Stromal cell of bone marrow (primary cell): ENCODE measurements at places on chromosomes 6 and 20.

DNA sequence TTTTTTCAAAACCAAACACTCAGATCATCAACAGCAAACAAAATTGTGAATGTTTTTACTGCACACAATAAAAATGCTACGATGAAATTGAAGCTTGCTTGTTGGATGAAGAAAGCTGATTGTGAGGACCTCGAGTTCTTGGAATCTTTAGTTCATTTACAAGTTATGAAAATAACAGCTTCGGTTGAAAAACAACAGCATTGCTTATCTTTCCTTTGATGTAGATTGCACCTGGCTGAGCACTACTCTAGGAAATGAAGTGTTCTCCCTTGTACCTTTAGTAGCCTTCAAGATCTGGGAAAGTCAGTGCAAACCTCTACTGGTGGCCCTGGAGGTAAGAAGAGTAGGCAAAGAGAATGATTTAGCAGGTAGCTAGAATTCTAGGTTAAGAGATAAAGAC, 2.2 kb upstream of the HMGN3 start:
- no peak for DNase-seq

DNA sequence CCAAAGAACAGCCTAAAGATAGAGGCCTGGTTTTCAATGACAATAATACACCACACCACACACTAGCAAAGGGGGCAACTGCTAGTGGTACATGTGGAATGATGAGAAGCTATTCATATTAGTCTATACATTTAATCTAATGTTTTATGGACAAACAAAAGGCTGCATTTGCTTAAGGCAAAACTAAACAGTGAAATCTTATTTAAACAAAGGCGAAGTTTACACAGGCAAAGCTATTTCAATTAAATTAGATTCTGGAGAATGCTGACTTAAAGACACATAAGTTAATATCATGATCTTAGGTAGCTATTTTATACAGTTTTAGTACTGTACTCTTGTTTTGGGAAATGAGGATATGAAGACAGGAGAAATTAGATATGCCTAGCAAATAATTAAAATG, 53.9 kb upstream of the SIM1 start:
- no peak for DNase-seq

DNA sequence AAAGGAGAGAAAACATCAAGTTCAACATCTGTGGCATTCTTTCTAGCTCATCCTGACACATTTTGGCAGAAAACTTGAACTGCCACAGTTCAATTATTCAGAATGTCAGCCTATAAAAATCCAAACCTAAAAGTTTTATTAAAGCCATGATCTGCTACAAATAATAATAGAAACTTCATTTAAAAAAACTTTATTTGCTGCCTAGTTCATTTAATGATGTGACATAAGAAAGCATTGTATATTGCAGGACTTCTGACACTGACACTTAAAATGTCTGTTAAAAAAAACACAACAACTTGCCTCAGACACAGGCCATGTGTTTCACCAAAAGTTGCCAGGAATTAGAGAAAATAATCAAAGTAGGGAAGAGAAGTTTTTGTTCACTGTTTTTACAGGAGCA, 88.3 kb upstream of the HTR1E start:
- DNase-seq = no peak

DNA sequence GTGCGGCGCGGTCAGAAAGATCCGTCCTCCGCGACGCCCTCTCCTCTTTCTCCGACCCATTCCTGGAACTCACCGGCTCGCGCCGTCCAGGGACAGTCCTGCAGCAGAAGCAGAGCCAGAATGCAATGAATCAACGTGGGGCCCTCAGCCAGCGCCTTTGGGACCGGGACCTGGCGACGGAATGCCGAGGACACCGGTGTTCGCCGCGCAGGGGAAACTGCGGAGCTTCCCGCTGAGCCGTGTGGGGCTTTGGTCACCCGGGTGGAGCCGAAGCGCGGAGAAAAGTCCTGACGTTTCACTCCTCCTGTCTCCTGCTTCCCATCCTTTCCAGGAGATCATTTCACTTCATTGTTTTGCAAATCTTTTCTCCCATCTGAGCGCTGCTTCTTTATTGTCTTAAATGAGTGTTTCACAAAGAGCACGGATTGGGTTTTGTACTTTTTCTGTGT, 26.5 kb downstream of the ULBP1 start:
- DNase-seq = no peak

- DNase-seq = no peak
Measured at GRCh38 chr20:42401613-42402012, 783.4 kb upstream of the CHD6 start.

- peak; percentile 90 for DNase-seq
Measured at GRCh38 chr6:109381747-109382575, at the start of gene CD164. Gene CD164 (minus strand): TSS chr6:109382467. CDS start chr6:109382378, 89 bp downstream.

DNA sequence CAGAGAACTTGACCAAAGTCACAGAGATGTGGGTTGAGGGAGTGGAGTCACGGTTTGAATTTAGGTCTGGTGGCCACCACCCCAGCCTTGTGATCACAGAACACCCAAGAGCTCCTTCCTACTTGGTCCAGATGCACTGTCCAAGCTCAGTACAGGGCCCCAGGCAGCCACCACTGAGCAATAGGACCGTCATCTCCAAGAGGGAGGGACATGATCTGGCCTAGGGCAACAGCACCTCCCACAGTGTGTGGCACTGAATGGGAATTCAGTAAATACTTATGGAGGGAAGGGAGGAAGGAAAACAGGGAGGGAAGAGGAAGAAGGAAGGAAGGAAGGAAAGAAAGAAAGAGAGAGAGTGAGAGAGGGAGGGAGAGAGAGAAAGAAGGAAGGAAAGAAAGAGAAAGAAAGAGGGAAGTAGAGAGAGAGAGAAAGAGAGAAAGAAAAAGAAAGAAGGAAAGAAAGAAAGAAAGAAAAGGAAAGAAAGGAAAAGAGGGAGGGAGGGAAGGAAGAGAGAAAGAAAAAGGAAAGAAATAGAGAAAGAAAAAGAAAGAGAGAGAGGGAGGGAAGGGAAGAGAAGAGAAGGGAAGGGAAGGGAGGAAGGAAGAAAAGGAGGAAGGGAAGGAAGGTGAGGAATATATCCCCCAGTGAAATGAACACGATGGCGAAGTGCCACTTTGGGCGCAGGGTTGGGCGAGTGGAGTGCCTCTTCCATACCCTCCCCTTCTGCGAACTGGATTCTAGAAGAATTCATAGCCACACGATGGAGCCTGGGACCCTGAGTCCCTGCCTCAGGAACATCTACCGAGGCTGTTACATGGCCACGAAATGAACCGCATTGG, 243.7 kb downstream of the TFAP2C start:
- no peak for DNase-seq

GRCh38 chr6:48564036-48564820, 453.2 kb upstream of the PTCHD4 start:
- no peak for DNase-seq

GRCh38 chr6:113539202-113539601, 317.9 kb upstream of the MARCKS start:
- no peak for DNase-seq

- no peak for DNase-seq
Measured at GRCh38 chr20:37976887-37977286, 56.4 kb downstream of the TTI1 start.

GRCh38 chr6:155448668-155449449, 6.8 kb downstream of the NOX3 start:
- no peak for DNase-seq

DNA sequence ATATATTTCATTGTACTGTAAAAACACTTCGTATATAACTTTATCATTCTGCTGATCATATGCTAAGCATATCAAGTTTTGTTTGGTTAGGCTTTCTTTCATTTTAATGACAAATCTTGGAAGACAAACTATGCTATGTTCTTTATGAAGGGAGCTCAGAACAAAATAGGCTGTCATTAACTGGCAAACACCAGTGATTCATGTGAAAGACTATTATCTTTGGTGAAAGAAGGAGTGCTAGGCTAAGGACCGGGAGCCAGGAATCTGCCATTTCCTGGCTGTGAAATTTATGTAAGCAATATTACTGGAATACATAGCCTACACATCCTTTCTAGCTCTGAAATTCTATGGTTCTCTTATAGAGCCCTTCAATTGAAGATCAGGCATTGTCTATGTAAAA, 136.2 kb upstream of the CCN2 start:
- DNase-seq = peak; percentile 23

DNA sequence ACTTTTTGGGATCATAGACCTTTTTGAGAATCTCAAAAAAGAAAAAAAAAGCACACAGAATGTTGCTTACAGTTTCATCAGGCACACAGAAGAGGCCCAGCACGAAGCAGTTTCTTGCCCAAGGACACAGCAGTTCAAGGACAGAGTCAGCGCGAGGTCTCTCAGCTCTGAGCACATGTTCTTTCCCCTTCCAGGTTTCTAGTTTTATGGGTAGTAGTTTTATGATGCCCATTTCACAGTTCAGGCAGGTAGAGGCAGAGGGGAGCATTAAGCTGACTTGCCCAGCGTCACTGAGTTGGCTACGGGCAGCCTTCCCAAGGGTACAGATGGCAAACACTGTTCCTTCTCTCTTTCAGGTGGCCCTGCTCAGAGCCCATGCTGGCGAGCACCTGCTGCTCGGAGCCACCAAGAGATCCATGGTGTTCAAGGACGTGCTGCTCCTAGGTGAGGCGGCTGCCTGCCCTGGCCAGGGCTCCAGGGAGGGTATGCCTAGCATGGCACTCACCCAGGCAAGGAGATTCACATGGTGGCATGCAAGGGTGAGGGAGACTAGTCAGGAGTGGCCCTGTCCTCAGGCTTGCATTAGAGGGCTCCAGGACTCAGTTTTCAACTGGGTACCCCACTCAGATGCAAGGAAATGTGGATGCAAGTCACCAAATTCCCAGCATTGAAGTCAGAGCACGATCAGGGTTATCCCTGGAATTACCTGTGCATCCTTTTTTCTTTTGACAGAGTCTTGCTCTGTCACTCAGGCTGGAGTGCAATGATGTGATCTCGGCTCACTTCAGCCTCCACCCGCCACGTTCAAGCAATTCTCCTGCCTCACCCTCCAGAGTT, 57.4 kb upstream of the TTPAL start:
- no peak for DNase-seq

DNA sequence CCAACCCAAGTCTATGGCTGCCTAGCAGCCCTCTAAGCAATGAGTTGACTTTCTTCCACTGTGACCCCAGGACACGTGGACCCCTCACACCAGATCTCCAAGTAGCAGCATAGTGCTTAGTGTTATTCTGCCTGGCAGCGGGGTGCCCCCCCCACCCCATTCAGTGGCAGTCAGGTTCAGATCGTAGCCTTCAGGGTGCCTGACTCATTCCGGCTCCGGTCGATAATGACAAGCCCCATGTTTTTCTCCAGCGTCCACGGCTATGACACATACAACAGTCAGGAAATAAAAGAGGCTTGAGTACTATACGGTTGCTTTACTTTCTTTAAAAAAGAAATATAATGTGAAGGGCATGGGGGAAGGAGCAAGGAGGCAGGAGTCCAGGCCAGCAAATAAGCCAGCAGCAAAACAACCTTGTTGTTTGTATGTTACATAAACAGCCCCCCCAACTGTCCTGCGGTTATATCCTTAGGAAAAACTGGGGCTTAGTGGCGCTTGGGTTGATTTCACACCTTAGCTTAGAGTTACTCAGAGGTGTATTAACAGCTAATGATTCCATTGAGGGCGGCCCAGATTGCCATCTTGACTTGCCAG, 23.1 kb downstream of the GNAS start:
- DNase-seq = no peak

DNA sequence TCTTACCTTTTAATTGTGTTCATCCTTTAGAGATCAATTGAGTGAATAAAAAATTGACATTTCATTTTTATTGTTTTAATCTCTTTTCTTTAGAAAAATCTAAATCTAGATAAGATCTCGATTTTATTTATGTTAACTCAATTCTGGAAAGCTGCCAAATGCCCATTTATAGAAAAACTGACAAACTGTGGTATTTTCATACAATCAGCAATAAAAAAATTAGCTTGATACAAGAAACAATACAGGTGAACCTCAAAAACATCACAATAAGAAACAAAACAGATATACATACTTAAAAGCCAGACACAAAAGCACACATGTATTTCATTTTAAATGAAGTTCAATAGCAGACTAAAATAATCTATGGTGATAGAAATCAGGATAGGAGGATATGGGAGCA, 30.0 kb upstream of the ARHGAP18 start:
- no peak for DNase-seq

- DNase-seq = peak; percentile 16
Measured at GRCh38 chr6:44630125-44631028, 242.9 kb downstream of the CDC5L start.

GRCh38 chr6:105646391-105646867, 243.5 kb upstream of the PREP start:
- no peak for DNase-seq

GRCh38 chr20:61516346-61517208, 264.5 kb downstream of the CDH4 start:
- DNase-seq = no peak

GRCh38 chr6:111812060-111813038, 60.9 kb downstream of the FYN start:
- no peak for DNase-seq

DNA sequence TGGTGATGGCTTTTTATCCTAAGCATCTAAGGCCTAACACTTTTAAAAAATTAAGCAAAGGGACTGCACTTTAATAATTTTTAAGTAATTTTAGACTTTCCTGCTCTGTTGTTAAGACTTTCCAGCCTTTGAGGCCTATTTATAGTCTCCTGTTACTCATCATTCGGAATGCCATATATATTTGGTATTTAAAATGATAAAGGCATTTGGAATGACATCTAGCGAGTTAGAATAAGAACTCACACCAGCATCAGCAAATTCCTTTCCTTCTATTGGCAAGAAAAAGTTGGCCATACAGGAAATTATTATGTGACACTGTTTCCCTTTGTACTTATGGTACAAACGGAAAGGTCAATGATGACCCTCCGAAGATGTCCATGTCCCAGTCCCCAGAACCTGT, 88.1 kb upstream of the STMND1 start:
- DNase-seq = peak; percentile 52

GRCh38 chr6:135680964-135681913, 170.3 kb upstream of the PDE7B start:
- DNase-seq = no peak

DNA sequence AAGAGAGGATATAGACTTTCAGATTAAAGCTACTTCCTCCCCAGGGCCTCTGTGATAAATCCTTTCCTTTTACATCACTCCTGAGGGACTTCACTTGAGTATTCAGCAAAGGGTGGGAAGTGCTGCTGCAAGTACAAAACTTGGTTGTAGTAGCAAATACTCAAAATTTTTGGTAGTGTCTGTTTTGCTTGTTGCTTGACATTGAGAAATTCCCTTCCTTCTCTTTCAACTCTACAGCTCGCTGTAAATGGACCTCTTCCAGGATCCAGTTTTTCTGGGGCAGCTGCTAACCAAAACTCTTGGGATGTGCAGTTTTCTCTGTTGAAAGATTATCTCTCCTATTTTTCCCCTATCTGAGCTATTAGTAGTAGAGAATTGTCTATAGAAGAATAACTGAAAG, 472.0 kb downstream of the CD109 start:
- DNase-seq = peak; percentile 19

DNA sequence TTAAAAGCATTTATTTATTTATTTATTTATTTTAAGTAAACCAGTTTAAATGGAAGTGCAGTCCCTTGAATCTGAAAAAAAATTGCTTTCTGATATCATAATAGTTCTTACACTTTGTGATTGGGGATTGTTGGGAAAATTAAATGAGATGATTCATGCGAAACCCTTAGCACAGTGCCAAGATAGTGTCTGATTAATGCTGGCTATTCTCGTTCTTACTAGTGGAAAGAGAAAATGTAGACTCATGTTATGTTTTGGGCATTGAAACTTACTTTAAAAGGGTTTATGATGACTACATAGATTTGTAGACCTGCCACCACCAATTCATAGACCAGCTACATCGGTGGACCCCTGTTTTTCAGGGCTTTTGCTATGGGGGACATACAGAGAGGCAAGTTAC, 229.2 kb upstream of the ZFP64 start:
- peak; percentile 51 for DNase-seq

GRCh38 chr6:169972736-169973135, 221.3 kb downstream of the ERMARD start:
- no peak for DNase-seq

- no peak for DNase-seq
Measured at GRCh38 chr6:7902221-7902620, 8.4 kb downstream of the TXNDC5 start.
